ENCODE measurements at places on chromosomes 5 and 9.
A peak's percentile ranks its signal among the peaks of the same experiment; 100 is the strongest.

- DNase-seq, result peak; percentile 25
Measured at GRCh38 chr9:110255463-110256379, 586 bp downstream of the TXN start.

DNA sequence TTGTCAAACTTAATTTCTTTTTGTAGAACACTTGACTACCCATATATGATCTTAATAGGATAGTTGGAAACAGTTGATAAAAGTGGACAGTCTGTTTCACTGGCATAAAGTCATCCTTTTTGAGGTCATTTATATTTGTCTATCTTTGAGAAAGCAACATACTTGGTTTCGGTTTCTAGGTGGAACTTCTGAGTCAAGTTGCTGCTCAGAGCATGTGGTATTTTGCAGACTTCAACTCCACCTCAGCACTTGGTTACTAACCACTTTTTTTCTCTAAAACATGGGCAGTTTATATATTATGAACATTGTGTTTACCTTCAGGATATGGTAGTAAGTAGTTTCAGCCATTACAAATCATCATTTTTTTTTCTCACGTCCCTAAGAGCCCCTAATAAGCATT, 1749.0 kb upstream of the C9orf72 start:
- DNase-seq, result no peak

DNA sequence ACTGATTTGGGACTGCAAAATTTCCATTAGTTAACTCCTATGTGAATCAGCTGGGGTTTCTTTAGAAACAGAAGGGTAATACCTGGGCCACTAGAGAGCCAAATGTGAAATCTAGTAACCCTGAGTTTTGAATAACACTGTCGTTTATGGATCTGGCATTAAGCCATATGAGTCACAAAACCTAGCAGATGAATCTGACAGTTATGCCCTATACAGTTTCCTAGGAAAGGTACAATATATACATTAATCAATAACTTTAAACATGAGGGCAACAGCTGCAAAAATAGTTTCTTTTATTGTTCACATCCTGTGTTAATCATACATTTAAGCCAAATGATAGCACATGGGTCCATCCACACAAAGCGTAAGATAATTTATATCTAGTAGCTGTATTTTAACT, 56.9 kb downstream of the PAM start:
- DNase-seq, result no peak

GRCh38 chr5:128426090-128426534, 111.9 kb downstream of the FBN2 start:
- no peak for DNase-seq

- DNase-seq, result no peak
Measured at GRCh38 chr5:136028782-136029742, at the start of gene TGFBI. Gene TGFBI (plus strand): TSS chr5:136028988. CDS start chr5:136029056, 68 bp downstream.

DNA sequence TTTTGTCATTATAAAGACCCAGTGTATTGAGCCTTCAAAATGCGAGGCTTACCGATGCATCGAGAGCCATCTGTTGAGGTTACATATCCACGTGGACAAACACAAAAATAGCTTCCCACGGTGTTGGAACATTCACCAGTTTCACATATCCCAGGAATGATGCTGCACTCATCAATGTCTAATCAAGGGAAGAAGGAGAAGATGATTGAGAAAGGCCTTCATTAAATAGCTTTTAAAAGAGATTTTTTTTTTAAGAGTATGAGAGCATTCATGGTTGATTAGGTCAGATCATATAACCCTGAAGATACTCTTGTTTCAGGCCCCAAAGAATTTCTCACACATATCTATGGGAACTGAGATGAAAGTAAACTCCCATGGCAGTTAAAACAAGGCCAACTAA, 129.4 kb downstream of the FBN2 start:
- no peak for DNase-seq

GRCh38 chr5:89435347-89435746, 552.4 kb upstream of the MEF2C start:
- no peak for DNase-seq

GRCh38 chr5:132003982-132004381, 7.5 kb downstream of the ACSL6 start:
- DNase-seq, result no peak

DNA sequence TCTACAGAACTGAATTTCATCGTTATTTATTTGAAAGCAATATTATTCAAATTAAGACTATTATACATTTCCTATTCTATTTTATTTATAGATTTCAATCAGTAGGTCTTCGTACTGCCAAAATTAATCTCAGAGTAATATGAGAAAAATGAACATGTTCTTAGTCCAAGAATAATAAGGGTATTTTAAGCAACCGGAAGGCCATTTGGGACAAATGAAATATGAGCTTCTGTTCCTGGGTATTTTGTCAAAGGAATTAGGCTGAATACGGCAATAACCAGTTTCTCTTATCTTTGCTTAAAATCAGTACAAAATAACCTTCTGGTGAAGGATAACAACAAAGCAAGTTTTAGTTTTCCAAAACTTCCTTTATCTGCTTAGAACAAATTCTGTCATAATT, 410.3 kb upstream of the PRR16 start:
- DNase-seq, result no peak

GRCh38 chr5:163503106-163504078, 2.0 kb upstream of the MAT2B start:
- DNase-seq, result peak; percentile 19

GRCh38 chr9:17082343-17083064, 52.3 kb upstream of the CNTLN start:
- DNase-seq, result no peak

DNA sequence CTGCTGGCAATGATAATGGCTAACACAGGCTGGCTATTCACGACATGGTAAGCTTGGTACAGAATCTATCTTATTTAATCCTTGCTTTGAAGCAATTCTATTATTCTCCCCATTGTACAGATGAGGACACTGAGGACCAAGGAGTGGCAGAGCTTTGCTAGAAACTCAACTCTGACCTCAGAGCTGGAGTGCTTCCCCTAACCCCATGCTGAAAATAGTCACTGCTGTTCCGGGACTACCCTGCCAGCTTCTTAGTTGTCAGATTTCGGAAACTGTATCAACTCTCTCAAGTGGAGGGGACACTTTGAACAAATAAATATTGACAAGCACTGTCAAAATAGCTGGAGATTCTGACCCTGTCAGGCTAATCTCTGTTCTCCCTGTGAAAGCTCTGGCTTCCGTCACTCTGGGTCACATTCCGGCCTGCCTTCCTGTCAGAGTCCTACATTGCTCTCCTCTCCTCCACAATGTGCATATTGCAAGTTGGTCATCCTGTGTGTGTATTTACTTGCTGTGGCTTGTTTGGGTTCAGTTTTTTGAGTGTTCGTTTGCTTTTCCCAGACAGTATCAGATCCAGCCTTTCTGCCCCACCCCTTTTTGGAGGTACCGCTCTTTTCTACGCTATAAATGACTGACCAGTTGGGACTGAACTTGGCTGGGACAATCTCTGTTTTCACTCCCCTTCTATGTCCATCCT, 134.3 kb upstream of the MAP1B start:
- no peak for DNase-seq

DNA sequence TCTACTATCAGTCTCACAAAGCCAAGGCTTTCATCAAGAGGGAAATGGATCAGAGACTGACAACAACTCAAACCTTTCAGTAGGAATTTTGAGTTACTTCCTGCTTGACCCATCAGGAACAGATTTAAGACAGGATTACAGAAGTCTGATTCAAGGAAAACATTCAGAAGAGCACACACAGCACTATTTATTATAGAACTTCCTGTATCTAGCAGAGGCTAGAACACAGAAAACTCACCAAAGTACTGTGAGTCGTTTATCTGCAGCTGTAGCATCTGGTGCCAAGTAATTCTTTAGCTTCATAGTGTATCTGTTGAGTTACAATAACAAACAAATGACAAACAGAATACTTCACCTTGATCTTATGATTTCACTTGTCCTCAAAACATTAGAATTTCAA, 13.8 kb downstream of the LEAP2 start:
- no peak for DNase-seq

GRCh38 chr5:55633574-55634208, 78.4 kb downstream of the SLC38A9 start:
- no peak for DNase-seq

- no peak for DNase-seq
Measured at GRCh38 chr9:21522348-21522747, 40.2 kb upstream of the IFNE start.

GRCh38 chr5:131423056-131423455, 159.2 kb downstream of the CDC42SE2 start:
- DNase-seq, result no peak

DNA sequence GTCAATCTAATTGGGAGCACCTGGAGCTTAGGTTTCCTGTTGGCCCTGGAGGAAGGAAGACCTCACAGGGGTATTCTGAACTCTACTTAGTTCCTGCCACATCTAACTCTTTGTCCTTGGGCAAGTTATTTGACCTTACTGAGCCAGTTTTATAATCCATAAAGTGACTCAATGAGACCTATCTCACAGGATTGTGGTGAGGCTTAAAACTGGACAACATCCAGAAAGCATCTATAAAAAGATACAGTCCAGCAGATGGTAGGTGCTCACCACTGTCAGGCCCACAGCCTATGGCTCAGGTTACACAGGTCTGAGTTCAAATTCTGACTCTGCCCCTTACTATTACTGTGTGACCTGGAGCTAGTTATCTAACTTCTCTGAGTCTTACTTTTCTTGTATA, 23.3 kb downstream of the KCNV2 start:
- no peak for DNase-seq

GRCh38 chr5:159864885-159865691, 51.2 kb upstream of the ADRA1B start:
- no peak for DNase-seq

DNA sequence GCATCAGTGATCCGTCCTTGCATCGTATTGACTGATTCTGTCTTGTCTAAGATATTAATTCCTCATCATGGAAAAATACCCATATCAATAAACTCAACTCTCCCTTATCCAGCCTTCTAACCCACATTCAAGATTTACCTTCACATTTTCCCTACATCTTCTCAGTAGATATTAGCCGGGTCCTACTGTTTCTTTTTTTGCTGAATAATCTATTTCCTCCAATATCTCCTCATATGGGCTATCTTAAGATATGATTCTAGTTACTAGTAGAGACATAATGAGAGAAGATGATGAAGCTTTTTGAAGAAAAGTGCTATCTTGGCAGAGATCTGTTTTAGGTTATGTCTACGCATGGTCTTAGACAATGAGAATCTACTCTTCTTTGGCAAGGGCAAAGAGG, 785.8 kb downstream of the BRINP1 start:
- no peak for DNase-seq

DNA sequence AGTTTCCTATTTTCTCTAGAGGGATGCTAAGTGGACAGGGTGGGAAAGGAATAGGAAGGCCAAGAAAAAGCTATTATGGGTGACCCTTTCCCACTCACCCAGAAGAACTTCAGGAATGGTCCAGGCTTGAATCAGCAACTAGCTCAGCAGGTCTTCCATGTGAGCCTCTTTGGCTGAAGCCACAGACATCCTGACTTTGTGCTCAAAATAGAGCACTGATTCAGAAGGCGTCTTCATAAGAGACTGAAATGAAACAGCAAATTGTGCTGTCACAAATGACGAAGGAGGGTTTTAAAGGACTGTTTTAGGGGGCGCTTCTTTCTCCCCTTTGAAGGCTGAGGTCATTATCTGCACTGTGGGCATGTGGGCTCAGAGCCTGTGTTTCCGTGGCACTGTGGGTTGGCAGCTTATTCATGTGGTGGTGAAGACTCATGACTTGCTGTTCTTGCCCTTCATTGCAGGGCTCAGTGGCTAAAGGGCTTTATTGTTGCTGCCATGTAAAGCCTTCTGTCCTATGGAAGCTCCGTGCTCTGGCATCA, 65.8 kb upstream of the NFIL3 start:
- DNase-seq, result no peak

- DNase-seq, result no peak
Measured at GRCh38 chr5:854966-855743, 4.4 kb upstream of the ZDHHC11 start.

GRCh38 chr5:2763533-2763794, 12.0 kb upstream of the IRX2 start:
- no peak for DNase-seq

GRCh38 chr9:126058591-126058990, 268.0 kb upstream of the MVB12B start:
- no peak for DNase-seq

- DNase-seq, result no peak
Measured at GRCh38 chr5:1464096-1464446, 18.8 kb upstream of the SLC6A3 start.

GRCh38 chr5:124810396-124811006, 64.1 kb upstream of the ZNF608 start:
- DNase-seq, result no peak
